ENCODE measurements at places on chromosomes 16 and 17.

DNA sequence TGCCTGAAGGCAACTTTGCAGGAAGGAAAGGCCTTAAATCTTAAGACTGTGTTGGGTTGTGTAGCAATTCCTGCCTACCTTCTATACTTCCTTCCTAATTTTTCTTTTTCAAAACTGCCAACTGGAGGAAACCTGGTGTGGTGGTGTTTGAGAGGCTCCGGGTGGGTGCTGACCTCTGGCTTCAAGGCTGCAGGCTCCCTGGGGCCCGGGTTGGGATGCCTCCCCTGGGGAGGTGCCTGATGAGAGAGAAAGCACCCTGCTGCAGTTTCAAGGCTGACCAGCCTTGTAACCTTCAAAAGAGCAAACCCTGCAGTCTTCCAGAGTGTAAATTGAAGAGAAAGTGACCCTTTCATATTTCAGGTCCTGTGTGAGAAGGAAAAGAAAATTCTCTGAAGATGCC lies 55.9 kb downstream of the MSI2 start:
- no peak for DNase-seq

DNA sequence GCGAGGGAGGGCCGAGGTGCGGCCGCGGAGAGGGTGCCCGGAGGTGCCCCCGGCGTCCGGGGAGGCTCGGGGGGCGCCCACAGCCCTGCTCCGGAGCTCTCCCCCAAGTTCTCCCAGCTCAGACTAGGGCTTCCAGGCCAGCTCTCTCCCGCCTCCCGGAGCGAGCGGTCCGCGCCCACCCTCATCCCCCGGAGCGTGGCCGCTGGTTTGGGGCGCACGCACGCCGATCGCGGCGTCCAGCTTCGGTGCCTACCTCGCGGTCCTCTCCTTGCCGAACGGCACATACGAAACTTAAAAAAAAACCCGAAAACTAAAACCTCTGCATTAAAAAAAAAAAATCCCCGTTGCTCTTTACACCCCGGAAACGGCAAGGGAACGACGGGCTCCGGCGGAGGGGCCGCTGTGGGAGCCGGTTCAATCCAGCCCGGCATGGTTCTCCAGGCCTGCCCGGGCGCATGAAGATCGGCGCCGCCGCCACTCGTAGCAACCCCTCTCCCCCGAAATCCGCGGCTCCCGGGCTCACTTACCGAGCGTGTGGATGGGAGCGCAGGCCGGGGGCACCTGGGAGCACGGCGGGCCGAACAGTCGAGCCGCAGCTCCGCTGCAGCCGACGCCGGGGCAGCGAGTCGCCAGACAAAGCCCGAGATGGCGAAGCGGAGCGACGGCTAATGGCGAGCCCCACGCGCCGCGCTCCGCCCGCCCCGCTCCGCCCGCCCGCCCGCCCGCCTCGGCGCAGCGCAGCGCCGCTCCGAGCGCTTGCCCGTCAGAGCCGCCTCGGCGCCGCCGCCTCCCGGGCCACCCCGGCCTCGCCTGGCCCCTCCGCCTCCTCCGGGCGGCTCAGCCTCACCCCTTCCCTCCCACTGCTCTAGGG lies 973 bp upstream of the UBTF start:
- DNase-seq, result no peak

DNA sequence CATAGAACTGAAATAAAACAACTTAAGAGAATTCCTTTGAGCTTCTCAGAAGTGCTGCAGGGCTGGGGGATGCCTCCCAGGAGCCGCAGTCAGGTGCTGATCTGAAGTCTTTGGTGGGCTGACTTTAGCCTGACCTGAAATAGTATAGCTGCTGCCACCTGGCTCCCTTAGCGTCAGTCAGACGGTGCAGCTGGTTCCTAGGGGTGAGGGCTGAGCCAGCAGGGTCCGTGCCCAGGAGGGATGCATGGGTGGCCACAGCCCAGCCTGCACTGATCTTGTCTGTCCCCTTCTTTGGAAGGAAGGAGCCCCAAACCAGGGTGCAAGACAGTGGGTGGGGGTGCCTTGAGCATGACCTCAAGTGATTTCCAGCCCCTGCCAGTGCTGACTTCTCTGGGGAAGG lies 11.5 kb downstream of the MAPT start:
- no peak for DNase-seq

DNA sequence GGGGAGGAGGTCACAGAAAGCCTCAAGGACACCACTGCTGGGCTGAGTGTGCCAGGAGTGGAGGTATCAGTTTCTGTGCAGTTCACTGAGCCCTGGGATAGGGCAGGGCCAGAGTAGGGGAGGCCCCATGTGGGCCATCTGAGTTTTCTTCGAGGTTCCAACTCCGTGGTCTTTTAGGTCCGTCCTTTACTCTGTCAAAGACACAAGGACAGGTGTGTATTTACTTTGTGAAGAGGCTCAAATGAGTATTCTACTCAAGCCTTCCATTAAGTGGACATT lies 59.5 kb downstream of the USP22 start:
- DNase-seq, result no peak

GRCh38 chr16:22979038-22979437 lies 165.1 kb downstream of the HS3ST2 start:
- DNase-seq, result no peak

- no peak for DNase-seq
Observed at GRCh38 chr17:45334231-45334630, 17.4 kb upstream of the MAP3K14 start.

DNA sequence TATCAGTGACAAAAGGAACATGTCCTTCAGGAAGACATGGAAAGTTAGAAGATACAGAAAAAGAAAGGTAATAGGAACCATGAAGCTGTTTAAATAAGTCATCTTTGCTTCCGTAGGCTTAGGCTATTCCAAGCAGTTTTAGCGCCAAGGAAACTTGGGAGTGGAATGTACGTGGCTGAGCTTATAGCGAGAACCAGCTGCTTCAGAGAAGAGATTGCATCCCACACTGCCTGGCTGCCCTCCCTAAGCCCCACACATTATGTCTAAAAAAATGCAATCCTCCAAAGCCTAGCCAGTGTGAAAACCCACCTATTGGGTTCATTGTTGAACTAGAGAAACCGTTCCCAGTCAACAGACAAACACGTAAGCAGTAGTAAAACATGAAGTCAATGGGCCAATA lies 149.9 kb downstream of the SLC39A11 start:
- no peak for DNase-seq

DNA sequence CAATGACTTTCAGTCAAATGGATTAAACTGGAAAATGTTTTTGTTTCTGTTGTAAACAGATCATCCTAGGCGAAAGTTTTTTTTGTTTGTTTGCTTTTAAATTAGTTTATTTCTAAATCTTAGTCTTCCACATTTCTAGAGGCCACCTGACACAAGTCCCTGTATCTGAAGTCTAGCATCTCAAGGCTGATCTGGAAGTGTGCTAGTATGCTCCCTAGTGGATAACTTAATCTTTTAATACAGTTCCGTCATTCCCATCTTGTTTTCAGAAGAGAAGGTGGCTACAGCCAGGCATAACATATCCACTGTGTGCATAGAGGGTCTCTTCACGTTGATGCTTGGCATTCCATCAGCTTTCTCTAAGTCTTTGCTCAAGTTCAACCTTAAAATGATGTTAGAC lies 7.6 kb downstream of the IFT20 start:
- DNase-seq, result no peak

- no peak for DNase-seq
Observed at GRCh38 chr16:81807767-81808358, 28.8 kb downstream of the PLCG2 start.

DNA sequence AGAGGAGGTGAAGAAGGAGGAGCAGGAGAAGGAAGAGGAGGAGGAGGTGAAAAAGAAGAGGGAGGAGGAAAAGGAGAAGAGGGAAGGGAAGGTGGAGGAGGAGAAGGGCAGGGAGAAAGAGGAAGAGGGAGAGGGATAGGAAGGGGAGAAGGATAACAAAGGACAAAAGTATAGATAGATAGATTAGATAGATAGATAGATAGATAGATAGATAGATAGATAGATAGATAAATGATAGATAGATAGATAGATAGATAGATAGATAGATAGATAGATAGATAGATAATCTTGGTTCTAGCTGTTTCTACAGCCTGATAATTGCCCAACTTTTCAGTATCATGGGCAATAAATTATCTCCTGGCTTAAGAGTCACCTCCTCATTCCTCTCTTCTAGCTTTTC lies 296.2 kb upstream of the C16orf82 start:
- DNase-seq, result no peak

DNA sequence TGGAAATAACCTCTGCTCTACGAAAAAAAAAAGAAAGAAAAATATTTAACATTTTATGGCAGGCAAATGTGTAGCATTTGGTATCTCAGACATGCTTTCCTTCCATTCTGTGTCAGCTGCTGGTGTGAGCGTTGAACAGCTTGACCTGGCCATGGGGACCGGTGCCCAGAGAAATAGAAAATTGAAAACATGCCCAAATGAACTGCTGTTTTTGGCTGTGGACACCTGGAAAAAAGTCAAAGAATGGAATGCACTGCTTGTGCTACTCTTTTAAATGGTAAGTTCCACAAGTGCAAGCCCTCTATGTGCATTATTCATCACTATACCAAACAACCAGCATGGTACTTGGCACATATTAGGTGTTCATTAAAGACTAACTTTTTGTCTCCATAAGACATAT lies 127.2 kb downstream of the CDH8 start:
- no peak for DNase-seq

GRCh38 chr16:17463335-17463734 lies 7.4 kb downstream of the XYLT1 start:
- DNase-seq, result no peak

- DNase-seq, result no peak
Observed at GRCh38 chr17:66737524-66737923, 97.4 kb upstream of the CACNG5 start.

- no peak for DNase-seq
Observed at GRCh38 chr17:2266045-2266864, 37.3 kb downstream of the SMG6 start.

GRCh38 chr17:42333053-42333452 lies 44.8 kb downstream of the STAT5A start:
- DNase-seq, result no peak

- DNase-seq, result no peak
Observed at GRCh38 chr17:74923538-74924249, 379 bp upstream of the OTOP2 start.

- no peak for DNase-seq
Observed at GRCh38 chr16:66844009-66844341, 239 bp upstream of the CA7 start.

DNA sequence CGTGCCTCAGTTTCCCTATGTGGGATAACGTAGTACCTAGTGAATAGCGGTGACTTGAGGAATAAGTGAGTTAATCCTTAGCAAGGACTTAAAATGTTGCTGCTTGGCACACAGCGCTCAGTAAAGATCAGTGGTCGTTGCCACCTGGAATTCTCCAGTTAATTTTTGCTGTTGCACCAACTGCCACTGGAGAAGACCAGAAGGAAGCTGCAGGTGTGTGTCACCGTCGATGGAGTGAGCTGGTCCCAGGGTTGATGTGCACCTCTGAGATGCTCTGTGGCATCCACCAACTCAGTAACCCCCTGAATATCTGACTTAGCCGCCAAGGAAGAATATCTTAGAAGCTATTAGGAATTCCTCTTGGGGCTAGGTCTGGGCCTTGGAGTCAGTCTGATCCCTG lies 4.1 kb downstream of the ABCC1 start:
- no peak for DNase-seq

DNA sequence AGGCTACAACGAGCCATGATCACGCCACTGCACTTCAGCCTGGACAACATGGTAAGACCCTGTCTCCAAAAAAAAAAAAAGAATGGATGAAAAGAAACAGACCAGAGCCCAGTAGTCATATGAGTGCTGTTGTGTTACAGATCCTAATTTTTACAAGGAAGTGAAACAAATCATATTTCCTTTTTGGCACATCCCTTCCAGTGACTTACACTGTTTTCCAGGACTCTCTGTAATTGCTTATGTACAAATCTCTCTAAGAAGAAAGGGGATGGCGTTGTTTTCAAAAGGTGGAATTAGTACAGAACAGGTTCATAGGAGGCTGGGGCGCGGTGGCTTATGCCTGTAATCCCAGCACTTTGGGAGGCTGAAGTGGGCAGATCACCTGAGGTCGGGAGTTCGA lies 19.8 kb upstream of the ZNF594 start:
- no peak for DNase-seq

- DNase-seq, result no peak
Observed at GRCh38 chr16:68275611-68276191, 11.4 kb downstream of the SLC7A6 start.

DNA sequence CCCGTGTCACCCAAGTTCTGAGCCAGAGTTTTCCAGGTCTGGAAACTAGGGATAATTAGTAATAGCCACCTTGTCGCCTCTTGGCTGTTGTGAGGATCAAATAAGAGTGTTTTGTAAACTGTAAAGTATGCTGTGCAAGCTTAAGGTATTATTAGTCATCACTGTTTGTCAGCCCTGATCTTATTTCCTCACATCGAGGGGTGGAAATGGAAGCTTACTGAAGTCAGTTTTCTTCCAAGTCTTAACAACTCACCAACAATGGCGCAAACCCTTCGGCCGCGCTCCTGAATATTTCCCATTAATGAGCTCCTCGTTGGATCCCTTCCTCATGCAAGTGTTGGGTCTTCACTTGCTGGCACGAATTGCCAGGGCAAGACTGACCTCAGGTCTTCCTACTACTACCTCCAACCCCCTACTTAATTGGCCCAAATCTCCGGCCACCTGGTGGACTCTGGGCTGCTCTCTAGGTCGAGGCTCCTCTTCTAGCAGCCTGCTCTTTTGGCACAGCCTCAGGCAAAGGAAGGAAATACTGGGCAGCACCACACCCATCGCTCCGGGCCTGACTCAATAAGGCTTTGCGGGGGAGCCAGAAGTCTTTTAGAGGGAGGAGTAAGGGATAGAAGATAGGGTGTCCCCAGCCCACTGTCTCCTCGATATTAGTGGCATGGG lies 885 bp upstream of the SLC35B1 start:
- DNase-seq, result no peak

DNA sequence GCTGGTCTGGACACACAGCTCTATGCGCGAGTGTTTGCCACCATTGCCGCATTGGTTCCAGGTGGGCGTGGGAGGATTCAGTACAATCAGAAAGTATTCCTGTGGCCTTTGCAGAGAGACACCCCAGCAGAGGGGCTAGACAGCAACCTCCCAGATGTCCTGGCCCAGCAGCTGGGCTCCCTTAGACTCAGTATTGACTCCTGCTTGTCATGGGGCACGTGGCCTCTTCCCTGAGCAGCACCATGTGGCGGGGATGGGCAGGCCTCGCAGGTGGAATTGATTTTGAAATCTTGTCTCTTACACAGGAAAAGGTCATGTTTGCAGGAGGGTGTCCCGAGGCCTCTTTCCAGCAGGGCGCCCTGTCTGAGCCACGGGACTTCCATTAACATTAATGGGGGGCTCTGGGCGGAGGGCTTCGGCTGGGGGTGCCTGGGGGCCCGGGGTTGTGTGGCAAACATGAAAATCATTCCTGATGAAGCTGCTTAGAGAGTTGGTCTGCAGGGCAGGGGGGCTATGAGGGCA lies 96.4 kb downstream of the C16orf78 start:
- DNase-seq, result no peak

- DNase-seq, result no peak
Observed at GRCh38 chr16:67063008-67063407, 34.1 kb downstream of the CBFB start.

- DNase-seq, result no peak
Observed at GRCh38 chr17:5110816-5111215, 862 bp downstream of the ZNF232 start.

GRCh38 chr17:46719891-46720290 lies 98.6 kb downstream of the WNT3 start:
- DNase-seq, result no peak
